ENCODE measurements at places on chromosomes 1 and 21.

DNA sequence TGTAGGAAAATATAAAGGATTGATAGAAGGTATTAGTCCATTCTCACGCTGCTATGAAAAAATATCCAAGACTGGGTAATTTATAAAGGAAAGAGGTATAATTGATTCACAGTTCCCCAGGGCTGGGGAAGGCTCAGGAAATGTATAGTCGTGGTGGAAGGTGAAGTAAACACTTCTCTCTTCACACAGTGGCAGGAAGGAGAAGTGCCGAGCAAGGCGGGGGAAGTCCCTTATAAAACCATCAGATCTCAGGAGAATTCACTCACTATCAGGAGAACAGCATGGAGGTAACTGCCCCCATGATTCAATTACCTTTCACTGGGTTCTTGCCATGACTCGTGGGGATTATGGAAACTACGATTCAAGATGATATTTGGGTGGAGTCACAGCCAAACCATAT is 1806.0 kb downstream of the MRPL39 start:
- DNase-seq, result no peak

GRCh38 chr1:232521660-232522059 is 108.3 kb downstream of the SIPA1L2 start:
- no peak for DNase-seq

- no peak for DNase-seq
Observed at GRCh38 chr21:35801391-35801790, 258.9 kb downstream of the SETD4 start.

- no peak for DNase-seq
Observed at GRCh38 chr1:229887043-229887822, 179.8 kb upstream of the GALNT2 start.

DNA sequence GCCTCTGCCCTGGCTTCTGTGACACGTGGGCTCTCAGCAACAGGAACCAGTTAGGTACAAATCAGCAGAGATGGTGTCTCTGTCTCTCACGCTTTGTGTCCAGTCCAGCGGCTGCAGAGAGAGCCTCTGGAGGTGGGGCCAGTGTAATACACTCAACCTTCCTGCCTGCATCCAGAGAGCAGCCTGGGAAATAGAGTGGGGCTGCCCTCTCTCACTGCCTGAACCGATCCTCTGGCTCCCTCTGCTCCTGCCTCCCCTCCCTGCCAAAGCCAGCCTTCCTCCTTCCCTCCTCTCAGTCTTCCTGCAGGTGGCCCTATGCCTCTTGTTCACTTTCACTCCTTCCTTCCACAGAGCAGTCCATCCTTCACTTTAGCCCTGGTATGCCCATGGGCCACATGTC is at the start of gene ZNF648:
TSS of gene ZNF648 (minus strand) at position 119 of the 400 bp plus-strand sequence. CDS start 3,702 bp downstream, outside the sequence.
- DNase-seq, result no peak
